Activated T-cell treated with anti-CD3 and anti-CD28 coated beads, Interleukin-2, amount 50 U/mL, for 48 hours (primary cell): ENCODE measurements at places on chromosomes 12 and 14.

DNA sequence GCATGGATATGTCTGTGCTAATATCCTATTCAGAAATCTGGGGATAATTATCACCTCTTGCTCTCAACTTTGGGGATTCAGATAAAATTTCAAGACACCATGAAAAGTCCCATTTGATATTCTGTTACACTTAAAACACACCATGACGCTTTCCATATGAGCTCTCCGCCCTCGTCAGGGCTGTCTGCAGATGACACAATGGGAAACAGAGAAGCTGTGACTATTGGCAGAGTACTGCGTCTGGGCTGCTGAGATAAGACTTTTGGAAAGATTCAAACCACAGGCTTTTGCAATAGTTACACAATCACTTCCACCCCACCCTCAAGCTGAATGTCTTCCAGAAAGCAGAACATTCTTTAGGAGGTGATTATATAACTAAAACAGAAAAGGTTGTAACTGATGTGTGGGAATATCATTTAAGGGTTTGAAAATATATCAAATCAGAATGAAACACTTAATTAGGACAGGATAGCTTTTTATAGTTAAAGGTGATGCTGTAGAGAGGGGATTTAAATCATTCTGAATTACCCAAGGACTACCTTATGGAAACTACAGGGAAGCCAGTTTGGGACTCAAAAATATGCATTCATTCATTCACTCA, 75.3 kb upstream of the TMPO start:
- DNase-seq, result no peak

DNA sequence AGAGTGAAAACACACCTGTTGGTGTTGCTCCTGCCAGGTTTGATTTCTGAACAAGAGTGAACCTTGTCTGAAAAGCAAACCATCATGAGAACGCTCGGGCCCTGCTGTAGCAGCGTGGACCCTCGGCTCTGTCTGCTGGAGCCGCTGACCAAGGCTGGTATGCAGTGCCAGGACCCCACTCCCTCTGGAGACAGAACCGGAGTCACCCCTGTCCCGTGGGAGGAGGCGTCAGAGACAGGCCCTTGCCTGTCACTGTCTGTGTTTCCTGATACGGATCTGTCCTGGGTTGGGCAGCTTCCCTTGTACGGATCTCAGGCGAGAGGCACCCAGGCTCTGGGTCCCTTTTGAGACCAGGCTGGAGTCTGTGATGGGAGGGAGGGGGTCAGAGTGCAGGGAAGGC, 111.6 kb downstream of the ADGRD1 start:
- no peak for DNase-seq

GRCh38 chr14:65850429-65851135, 438.1 kb downstream of the FUT8 start:
- DNase-seq, result peak; percentile 62

GRCh38 chr12:9758119-9758518, 2.6 kb downstream of the CD69 start:
- no peak for DNase-seq

DNA sequence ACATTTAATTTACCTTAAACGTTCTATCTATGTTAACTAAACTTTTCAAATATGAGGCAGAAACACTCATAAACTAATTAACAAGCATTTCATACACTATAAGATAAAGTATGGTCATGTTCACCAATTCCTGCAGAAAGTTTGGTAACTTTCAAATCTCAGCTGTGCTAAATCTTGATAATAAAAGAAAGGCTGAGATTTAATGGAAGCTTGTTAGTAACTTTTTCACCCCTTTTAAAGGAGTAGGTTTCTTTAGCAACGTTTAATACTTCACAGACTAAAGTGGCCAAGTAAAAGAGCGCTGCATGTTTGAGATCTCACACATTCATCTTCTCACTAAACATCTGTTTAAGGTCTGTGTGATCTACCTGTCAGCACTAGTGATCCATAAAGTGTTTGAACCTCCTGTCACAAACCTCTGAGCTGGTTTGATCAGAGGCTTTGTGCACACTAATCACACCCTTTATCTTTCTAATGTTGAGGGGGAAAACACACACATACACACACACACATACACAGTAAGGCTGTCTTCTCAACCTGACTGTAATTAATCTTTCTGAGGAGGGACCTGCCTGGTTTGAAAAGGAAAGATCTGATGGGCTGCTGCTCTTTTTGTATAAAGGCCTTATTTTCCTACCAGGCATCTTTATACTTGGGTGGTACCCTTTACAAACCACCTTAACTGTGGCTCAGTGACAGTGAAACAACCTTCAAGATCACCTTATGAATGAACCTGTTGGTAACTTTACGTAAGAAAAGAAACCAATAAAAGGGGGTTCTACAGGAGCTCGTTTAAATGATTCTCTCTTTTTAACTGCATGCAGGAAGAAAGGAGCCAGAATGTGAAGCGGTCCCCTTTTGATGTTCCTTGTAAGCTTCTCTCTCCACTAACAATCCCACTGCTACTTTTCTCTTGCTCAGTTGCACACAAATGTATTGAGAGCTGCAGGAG, 244.2 kb downstream of the SOX5 start:
- no peak for DNase-seq

- no peak for DNase-seq
Measured at GRCh38 chr14:54813081-54813480, 89.5 kb downstream of the GCH1 start.

DNA sequence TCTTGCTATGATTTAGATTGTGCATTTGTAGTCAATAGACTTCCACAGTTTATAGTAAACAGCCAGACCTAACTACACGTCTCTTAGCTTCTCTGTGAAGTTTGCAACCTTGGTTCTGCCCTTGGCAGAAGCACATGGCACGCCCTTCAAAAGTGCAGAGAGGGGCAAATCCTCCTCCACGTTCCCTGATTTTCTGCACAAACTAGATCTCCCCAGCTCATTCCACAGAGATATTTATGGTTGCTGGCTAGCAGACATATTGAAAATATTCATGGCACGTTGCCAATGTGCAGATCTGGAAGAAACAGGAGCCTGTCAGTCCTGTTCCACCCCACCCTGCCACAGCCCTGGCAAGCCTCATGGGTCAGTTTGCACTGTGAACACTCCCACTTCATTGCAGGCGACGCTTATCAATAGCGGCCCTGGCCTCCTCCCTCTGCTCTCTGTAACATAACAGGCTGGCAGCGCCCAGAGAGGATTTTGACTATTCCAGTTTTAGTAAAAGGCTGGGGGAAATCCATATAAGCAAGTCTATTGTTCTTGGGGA, 6.5 kb upstream of the LGALS3 start:
- no peak for DNase-seq

DNA sequence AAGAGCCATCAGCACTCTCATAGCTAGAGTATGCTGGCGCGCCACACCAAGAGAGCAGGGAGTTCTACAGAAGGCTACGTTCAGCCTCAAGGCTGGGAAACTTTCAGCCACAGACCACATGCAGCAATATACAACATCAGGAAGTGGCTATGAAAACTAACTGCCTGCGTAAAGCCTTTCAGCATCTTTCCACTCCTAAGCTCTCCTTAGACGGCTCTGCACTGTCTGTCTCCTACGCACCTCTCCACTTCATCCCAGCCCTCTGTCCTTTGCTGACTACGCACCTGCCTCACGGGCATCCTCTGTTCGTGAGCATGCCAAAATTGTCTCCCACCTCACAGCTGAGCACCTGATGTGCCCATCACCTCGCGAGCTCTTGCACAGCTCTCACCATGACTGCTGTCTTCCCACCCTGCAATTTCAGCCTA, 9.7 kb downstream of the MPHOSPH9 start:
- peak; percentile 70 for DNase-seq

GRCh38 chr14:90567191-90567590, 170.4 kb downstream of the CALM1 start:
- no peak for DNase-seq

DNA sequence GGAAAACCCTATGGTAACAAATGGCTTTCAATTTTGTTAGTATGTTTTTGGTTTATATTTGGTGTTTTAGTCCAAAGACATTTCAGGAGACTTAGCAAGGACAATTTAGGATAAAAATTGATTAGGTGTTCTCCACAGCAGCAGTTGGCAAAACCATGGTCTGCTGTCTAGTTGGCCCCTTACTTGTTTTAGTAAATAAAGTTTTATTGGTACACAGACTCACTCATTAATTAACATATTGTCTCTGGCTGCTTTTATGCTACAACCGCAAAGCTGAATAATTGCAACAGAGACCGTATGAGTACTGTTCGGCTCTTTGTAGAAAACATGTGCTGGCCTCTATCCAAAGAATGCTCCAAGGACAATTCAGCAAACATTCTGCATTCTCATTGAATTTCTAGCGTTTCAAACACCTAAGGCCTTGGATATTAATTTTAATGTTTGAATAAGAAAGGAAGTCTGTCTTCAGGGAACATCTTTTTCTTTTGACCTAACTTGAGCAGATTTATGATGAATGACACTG, 77.7 kb downstream of the CCDC92 start:
- DNase-seq, result no peak

DNA sequence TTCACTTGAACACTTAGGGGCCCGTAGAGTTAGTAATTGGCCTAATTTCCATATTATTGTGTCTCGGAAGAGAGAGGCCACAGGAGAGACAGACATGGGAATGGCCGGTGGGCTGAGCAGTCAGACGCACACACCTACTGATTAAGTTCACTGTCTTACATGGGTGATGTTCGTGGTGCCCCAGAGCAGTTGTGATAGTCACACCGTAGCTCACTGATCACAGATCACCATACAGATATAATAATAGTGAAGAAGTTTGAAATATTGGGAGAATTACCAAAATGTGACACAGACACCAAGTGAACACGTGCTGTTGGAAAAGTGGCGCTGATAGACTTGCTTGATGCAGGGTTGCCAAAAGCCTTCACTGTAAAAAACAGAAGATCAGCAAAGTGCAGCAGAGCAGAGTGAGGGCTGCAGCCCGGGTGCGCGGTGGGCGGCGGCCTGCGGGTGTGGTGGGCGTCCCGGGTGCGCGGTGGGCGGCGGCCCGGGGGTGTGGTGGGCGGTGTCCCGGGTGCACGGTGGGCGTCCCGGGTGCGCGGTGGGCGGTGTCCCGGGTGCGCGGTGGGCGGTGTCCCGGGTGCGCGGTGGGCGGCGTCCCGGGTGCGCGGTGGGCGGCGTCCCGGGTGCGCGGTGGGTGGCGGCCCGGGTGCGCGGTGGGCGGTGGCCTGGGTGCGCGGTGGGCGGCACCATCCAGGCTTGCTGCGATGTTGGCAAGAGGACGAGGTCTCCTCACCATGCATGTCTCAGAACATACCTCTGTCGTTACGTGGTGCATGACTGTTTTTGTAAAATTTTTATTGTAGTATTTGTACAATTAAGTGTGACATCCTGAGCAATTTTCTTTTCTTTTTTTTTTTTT, 34.3 kb upstream of the TEX22 start:
- DNase-seq, result no peak
